Activated T-cell treated with anti-CD3 and anti-CD28 coated beads, Interleukin-2, amount 50 U/mL, for 72 hours (primary cell): ENCODE measurements at places on chromosomes 4 and X. TPM values are rescaled to one million over a fixed set of nuclear protein-coding genes. Genes with fewer than 3 reads are reported as not detected.

Gene USP17L19
- total RNA-seq: not detected

Gene IL13RA2
- not detected for total RNA-seq

Gene PRKG2
- 0.62 TPM for total RNA-seq

Gene CETN2
- total RNA-seq: 4.6 TPM

Gene RADX
- 9.2 TPM for total RNA-seq

Gene RASSF6
- 0.07 TPM for total RNA-seq

Gene LONRF3
- total RNA-seq: 1.6 TPM

Gene TRMT10A
- total RNA-seq: 6.1 TPM

Gene GLRA3
- not detected for total RNA-seq

Gene PLXNA3
- 39.4 TPM for total RNA-seq

Gene MAGEC2
- not detected for total RNA-seq

Gene MAGEE2
- not detected for total RNA-seq

Gene DCAF12L2
- total RNA-seq: not detected

Gene NXF2B
- not detected for total RNA-seq

Gene NLGN3
- 2.9 TPM for total RNA-seq

Gene HDX
- total RNA-seq: 3.0 TPM

Gene CT55
- not detected for total RNA-seq

Gene ADAM29
- not detected for total RNA-seq

Gene HMGB3
- 28.1 TPM for total RNA-seq

Gene IL21
- 14.2 TPM for total RNA-seq

Gene ANKRD50
- 0.76 TPM for total RNA-seq

Gene GATA1
- total RNA-seq: 0.22 TPM

Gene GAGE12F
- total RNA-seq: not detected

Gene OPRPN
- total RNA-seq: not detected

Gene RIBC1
- total RNA-seq: 0.46 TPM

Gene SHROOM3
- total RNA-seq: 0.10 TPM

Gene ARHGAP4
- total RNA-seq: 147 TPM
